ENCODE measurements at places on chromosomes 13 and 19. TPM values are rescaled to one million over a fixed set of nuclear protein-coding genes. Genes with fewer than 3 reads are reported as not detected.

DNA sequence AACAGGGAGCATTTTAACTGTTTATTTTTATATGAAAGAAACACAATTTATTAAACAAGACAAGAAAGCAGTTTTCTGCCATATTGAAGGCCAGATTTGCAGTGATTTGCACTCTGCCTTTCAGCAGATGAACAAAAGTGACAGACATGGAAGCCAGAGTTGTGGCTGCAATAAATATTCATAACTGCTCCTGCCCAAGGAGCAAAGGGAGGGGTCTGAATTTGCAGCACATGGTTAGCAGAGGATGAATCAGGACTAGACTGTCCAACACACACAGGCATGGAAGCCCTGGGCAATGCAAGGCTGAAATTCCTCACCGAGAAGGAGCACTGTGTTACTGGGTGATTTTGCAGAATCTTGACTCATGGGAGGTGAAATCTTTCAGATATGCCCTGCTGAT is 418.2 kb downstream of the DCT start:
- no peak for DNase-seq

The ZNF765 gene
- 14.1 TPM for polyA plus RNA-seq

DNA sequence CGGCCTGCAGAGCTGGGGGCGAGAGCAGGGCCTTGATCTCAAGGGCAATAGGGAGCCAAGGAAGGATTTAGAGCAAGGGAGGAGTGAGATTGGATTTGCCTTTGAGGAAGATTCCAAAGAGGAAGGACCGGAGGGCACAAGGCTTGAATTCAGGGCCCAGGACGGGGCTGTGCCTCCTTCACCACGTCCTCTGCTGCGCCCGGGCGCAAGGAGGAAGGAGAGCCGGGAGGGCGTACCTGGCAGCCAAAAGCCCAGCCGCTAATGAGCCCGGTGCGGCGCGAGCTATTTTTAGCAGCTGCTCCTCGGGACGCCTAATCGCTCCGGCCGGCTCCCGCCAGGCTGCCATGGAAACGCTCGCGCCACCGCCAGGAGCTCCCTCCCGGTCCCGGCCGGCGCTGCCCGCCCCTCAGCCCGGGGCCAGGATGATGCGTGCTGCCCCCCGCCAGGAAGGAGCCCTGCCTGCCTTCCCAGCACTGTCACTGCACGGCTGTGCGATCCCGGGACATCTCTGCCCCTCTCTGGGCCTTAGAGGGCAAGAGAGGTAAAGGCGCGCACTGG is 31.3 kb downstream of the TINCR start:
- peak; percentile 69 for DNase-seq

The GARRE1 gene
- polyA plus RNA-seq = 7.9 TPM

The UBE2S gene
- 471 TPM for polyA plus RNA-seq

GRCh38 chr13:76764429-76764828 is 121.8 kb downstream of the KCTD12 start:
- peak; percentile 58 for DNase-seq

DNA sequence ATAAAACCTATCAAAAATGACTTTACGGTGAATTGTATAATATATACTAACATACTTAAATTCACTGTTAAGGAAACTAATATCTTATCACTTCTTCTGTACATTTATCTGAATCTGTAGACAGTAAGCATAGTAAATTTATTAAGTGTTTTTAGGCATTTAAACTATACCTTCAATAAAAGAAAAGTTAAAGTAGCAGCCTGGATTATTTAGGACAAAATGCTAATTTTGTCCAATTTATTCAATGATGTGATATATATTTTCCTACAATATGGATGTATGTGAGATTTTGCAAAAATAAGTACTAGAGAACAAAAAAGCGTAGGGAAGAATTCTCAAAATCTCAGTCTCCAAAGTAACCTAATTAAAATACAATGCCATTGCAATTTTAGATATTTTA is 299.9 kb downstream of the GPC5 start:
- no peak for DNase-seq

- DNase-seq = no peak
Observed at GRCh38 chr13:111949311-111949710, 117.6 kb upstream of the SOX1 start.

The ZNF614 gene
- 16.7 TPM for polyA plus RNA-seq

- no peak for DNase-seq
Observed at GRCh38 chr13:74077375-74077774, 56.8 kb downstream of the KLF12 start.

GRCh38 chr13:34151885-34152284 is 333.9 kb downstream of the RFC3 start:
- no peak for DNase-seq

DNA sequence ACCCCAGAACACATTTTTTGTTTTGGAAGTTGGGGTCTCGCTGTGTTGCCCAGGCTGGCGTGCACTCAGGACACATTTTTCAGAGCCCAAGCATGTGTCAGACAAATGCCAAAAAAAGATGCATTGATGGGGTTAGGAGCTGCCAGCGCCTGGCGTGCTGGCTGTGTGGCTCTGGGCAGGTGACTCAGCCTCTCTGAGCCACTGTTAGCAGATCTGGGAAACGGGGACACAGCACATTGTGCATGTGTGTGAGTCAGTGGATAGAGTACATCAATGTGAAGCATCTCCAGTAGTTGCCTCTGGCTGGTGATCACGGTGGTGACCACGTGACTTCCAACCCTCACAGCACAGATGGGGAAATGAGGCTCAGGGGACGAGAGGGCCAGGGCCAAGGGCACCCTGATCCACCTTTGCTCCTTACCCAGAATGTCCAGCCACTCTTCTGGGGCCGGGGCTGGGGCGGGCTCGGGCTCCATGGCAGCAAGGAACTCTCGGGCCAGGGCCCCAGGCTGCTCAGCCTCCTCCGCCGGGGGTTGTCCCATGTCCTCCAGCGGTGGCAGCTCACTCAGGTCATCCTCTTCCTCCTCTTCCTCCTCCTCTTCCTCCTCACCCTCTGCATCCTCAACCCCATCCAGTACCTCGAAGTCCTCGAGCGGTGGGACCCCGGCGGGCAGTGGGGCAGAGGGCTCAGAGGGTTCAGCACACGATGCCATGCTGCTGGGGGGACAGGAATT is 1.9 kb downstream of the FKBP8 start:
- DNase-seq = no peak

- no peak for DNase-seq
Observed at GRCh38 chr19:30105727-30106126, 163.7 kb downstream of the URI1 start.

- DNase-seq = no peak
Observed at GRCh38 chr13:60973529-60973928, 442.1 kb downstream of the PCDH20 start.

DNA sequence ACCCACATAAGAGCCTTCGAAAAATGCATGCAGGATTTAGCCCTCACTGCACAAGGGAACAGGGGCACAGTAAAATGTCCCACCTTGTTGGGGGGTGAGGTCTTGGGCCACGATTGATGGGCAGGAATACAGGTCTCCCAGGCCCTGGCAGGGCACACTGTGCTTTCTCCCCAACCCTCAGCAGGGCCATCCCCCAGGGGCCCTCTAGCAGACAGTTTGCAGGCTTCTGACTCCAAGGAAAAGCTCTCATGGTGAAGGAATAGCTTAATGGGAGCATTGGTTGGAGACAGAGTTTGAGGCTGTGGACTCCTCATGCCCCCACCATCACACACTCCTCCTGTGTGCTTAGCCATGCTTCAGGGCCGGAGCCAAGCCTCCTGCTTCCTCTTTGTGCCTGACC is 484.6 kb downstream of the ZNF536 start:
- DNase-seq = no peak

GRCh38 chr13:70424928-70425327 is 316.7 kb upstream of the KLHL1 start:
- no peak for DNase-seq

The DLEU7 gene
- polyA plus RNA-seq = not detected

GRCh38 chr19:45444318-45445041 is 20.8 kb upstream of the ERCC1 start:
- peak; percentile 95 for DNase-seq

- peak; percentile 47 for DNase-seq
Observed at GRCh38 chr19:53945441-53945840, 17.3 kb upstream of the CACNG8 start.

GRCh38 chr19:1172353-1173158 is 1.5 kb downstream of the SBNO2 start:
- DNase-seq = no peak

DNA sequence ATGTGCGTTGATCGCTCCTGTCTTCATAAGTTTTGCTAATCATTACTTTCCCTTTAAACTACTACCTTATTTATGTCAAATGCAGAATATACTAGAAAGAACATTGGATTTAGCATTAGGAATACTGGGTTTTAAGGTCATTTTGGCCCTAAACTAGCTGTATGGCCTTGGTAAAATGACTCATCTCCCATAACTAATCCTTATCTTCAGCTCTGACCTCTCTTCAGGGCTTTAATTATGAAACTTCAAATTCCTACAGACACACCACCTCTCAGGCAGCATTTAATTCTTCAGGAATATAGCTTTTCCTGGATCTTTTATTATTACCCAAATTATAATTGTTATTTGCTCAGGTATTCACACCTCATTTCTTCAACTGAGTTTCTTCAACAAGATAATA is 121.2 kb downstream of the STARD13 start:
- DNase-seq = peak; percentile 51

DNA sequence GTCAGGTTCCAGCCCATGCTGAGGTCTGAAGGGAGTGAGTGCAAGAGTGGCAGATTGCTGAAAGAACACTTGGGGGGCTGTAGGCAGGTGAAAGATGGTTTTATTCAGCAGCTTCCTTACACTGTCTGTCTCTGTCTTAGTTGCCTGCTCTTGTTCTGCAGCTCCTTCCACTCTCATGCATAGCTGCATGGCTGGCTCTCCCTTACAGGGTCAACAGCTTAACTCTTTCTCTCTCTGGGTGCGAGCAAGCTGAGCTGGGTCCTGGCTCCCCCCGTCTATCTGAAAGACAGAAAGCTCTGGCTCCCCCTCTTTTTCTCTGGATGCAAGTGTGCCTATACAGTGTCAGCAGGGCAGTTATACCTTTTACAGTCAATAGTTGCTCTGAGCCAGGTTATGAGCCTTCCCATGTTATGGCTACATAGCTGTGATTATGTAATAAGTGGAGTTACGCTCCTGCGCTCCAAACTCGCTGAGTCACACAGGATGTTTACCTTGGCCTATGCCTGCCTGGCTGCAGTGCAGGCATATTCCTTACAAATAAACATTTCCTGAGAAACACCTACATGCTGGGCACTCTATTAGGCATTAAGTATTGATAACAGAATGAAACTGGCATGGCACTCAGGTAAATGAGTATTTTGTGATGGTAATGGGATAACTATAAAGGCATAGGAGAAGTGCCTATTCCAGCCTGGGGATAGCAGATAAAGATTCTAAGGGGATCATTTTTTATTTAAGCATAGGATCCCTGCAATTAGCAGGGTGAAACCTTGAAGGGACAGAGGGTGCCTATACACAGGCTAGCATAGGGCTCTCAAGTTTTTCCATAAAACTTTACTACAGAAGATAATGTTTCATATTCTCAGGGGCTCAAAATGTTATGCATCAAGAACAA is 826.9 kb upstream of the PCDH9 start:
- peak; percentile 6 for DNase-seq

GRCh38 chr19:31955884-31956283 is 389.5 kb upstream of the ZNF507 start:
- DNase-seq = no peak

GRCh38 chr19:1141944-1142343 is 32.1 kb downstream of the SBNO2 start:
- DNase-seq = no peak

- DNase-seq = no peak
Observed at GRCh38 chr19:858868-859843, at the start of gene CFD. TSS of gene CFD (plus strand) at chr19:859664. CDS start at chr19:859690, 26 bp downstream.

DNA sequence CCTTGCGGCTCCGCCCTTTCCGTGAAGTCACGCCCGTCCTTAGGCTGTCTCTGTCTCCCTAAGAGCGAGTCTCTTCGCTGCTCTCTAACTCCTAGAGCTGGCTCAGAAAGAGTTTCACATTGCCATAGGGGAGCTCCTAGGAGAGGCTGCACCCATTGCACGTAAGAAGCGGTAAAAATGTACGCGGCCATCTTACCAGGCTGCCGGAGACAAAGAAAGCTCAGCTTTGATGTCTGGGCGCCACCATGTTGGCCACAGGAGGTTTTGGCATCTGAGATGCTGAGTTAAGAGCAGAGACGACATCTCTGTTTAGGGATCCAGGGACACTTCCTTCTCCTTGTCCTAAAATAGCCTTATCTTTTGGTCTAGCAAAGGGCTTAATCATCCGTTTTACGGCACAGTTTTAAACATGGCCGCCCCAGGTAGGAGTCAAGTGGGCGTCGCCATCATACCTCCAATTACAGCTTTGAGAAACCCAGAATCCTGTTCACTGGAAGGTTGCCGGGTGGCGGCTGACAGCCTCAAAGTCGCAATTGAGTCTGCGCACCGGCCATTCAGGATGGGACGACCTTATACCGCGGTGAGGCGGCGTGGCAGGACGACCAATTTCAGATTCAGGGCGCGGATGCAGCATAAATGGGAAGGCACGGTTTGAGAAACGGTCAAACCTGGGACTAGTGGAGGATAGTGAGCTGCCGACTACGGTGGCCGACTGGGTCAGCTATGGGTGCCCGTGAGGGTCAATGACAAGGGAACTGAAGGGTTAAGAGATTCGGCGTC is at the start of gene ZNF793:
Gene ZNF793, plus strand, starts transcription at position 553 of the 780 bp plus-strand sequence. CDS start 16,501 bp downstream, outside the sequence.
- DNase-seq = peak; percentile 90

The RNU6-9 gene
- not detected for polyA plus RNA-seq

- no peak for DNase-seq
Observed at GRCh38 chr19:7959211-7959610, 15.7 kb upstream of the TIMM44 start.

The TNFSF9 gene
- 3.0 TPM for polyA plus RNA-seq

DNA sequence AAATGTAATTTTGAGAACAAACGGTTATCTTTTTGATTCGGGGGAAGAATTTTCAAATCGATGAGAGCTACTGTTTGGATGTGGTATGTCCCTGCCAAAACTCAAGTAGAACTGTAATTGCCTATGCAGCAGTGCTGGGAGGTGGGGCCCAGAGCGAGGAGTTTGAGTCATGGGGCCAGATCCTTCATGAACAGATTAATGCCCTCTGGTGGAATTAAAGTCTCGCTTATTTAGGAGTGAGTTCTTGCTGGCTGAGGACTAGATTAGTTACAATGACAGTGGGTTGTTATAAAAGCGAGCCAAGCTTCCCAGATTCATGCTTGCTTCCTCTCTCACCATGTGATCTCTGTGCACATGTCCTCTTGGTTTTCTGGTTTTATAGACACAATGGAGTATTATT is 11.8 kb upstream of the PRR20A start:
- no peak for DNase-seq

GRCh38 chr19:15666883-15667282 is 6.0 kb upstream of the CYP4F12 start:
- no peak for DNase-seq

DNA sequence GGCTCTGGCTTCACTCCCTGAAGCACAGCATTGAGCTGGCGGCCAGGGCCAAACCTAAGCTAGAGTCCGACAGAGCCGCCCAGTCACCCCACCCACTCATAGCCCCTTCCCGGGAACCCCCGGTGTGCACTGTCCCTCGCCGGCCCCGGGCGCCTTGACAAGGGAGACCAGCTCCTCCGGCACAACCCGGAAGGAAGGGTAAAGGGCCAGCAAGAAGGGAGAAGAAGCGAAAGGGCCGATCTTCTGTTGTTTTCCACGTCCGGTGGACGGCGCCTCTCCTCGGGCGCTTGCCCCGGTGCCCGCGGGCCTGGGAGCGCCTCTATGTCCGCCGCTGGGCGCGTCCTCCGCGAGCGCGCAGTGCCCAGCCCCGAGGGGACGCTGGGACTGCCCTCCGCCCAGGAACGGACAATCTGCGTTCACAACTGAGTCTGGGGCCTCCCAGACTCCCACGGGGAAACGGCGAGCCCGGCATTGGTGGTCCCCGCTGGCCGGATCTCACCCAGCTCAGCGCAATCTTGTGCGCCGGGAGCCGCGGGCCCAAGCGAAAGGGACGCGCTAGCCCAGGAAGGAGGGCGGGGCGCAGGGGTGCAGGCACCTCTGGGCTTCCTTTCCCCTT is 172.5 kb upstream of the MIR17HG start:
- DNase-seq = no peak

- DNase-seq = no peak
Observed at GRCh38 chr19:30074741-30075715, 133.0 kb downstream of the URI1 start.

All from cardiac muscle cell (in vitro differentiated cells and primary cell).